ENCODE measurements at places on chromosomes 3 and 15.
A peak's percentile ranks its signal among the peaks of the same experiment; 100 is the strongest.

GRCh38 chr3:29301332-29302019, 20.6 kb downstream of the RBMS3 start:
- no peak for DNase-seq

DNA sequence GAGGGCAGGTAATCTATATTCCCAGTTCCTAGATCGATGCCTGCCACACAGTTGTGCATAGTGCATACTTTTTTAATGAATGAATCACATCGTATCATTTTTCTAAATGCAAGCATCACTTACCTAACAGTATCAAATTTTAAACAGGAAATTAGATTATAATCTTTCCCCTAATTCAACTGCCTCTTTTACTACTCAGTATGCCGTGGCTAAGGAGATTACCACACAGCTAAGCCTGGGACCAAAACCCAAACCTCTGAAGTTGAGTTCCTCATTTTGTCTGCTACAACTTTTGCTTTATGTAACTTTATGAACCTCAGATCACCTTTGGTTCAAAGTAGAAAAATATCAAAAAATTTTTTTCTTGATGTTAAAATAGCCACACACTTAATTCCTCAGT, 53.2 kb upstream of the FNDC3B start:
- no peak for DNase-seq

- DNase-seq, result peak; percentile 23
These were observed 81.6 kb downstream of the PLXNA1 start for GRCh38 chr3:127064391-127065137.

DNA sequence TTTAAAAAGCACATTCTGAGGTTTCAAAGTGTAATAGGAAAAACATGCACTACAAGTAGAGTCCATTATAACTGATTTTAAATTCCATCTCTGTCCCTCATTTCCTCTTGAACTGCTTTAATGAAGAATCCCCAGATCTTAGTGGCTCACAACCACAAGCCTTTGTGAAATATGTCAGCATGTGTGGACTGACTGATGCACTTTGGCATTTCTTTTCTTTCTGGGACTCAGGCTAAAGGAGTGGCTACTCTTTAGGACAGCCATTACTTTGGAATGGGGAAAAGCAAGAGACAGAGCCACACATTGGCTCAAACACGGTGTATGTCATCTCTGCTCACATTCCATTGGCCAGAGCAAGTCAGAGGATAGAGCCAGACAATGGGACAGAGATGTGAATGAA, 139.6 kb downstream of the GRM7 start:
- DNase-seq, result no peak

GRCh38 chr3:73249047-73249446, 187.6 kb downstream of the EBLN2 start:
- no peak for DNase-seq

DNA sequence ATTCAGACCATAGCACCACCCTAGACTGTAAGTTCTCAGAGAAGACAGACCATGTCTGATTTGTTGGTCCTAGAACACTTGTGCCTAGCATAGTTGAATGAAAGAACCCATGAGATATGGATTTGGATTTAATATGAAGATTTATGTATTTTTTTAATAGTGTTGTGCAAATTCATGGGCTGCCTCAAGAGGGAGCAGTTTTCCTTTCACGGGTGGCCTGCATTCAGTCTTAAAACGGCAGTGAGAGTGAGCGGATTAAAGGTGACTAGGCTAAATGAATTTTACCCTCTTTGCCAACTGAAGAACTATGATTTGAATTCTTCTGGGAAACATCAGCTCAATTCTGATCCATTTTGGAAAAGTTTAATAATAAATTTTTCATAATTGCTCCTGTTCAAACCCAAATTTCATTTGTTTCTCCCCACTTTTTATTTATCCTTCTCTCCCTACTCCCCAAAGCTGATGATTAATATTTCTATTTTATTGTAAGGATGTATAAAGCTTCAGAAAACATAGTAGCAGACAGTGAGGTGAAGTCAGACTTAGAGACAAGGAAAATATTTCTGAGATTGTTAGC, 67.3 kb downstream of the MORC1 start:
- peak; percentile 3 for DNase-seq

GRCh38 chr3:166125179-166125578, 288.0 kb upstream of the BCHE start:
- no peak for DNase-seq

DNA sequence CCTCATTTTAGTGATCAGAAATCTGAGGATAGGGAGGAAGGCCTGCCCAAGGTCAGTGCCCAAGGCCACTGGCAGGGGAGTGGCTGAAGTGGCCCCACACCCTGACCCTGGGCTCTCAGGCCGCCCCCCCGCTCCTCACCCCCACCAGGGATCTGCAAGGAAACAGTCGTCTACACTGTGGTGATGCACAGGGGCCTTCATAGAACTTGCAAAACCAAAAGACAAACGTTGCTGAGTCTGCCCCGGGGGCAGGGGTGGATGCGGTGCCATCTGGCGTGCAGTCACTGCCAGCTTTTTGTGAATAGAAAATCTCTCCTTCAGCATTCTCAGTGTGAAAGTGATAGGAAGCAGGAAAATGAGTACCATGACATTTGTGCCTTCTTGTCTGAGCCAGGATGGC, 41.3 kb downstream of the WHAMM start:
- no peak for DNase-seq

- no peak for DNase-seq
These were observed at the start of gene CTDSPL for GRCh38 chr3:37861620-37862041. CTDSPL (plus strand) TSS chr3:37861880; CDS start chr3:37862200, 320 bp downstream.

DNA sequence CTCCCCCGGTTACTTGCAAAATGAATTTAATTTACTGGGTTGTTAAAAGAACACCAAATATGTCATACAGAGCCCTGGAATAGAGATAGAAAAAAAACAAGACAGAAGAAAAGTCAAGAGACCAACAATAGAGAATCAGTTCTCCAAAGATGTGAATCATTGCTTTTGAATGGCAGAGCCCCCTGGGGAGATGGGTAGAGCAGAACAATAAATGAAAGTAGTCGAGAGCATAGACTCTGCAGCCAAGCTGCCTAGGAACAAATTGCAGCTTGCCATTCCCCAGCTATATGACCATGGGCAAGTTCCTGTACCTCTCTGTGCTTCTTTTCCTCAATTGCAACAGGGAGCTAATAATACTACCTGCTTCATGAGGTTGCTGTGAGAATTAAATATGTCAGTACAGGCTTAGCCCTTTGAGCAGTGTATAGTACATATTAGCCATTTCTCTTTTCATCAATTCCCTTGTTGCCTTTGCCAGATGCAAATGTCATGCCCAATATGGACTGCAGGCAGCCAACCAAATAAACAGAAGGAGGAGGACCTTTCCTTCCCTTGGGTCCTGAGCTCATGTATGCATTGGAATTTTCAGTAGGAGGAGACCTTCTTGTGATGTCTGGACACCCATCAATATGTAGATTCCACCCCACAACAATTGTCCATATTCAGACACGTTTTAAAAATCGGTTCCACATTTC, 25.0 kb upstream of the BFSP2 start:
- no peak for DNase-seq

DNA sequence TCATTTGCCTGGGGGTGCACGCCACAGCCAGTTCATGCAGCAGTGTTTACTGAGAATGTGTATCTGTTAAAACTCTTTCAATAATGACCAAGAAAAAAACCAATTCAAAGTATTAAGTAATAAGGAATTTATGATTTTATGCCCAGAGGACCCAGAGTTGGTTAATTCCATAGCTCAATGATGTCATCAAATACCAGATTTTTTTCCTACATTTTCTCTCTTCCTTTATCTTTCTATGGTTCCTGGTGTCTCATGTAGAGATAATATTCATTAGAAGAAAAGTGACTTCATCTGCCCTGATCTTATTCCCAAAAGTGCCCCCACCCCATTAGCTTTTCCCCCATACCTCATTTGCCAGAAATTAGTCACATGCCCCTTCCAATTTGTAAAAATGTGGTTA, 44.6 kb upstream of the LMCD1 start:
- DNase-seq, result no peak

DNA sequence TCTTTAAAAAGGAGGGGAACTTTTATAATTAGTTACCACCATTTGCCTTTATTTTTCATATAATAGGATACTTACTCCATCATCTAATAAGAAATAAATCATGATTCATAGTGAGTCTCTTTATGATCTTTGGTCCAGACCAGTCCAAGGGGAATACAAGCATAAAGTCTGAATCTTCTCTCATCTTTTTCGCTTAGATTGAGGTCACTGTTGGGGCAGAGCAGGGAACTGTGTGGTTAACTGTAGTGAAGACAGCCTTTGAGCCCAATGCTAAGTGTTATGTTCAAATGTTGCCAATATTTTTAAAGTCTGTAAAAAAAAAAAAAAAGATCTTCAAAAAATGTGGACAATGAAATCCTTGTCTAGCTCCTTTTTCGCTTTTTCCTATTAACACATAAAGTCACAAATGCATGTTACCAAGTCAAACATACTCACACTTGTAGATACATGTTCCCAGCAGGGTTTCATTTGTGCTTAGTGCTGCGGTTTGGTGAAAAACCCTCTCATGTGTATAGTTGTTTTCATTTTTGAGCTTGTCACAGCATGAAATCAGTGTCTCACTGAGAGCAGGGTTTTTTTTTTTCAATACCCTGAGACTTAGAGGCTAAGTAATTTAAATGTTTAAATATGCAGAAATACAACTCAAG, 72.1 kb downstream of the EPHA3 start:
- no peak for DNase-seq

DNA sequence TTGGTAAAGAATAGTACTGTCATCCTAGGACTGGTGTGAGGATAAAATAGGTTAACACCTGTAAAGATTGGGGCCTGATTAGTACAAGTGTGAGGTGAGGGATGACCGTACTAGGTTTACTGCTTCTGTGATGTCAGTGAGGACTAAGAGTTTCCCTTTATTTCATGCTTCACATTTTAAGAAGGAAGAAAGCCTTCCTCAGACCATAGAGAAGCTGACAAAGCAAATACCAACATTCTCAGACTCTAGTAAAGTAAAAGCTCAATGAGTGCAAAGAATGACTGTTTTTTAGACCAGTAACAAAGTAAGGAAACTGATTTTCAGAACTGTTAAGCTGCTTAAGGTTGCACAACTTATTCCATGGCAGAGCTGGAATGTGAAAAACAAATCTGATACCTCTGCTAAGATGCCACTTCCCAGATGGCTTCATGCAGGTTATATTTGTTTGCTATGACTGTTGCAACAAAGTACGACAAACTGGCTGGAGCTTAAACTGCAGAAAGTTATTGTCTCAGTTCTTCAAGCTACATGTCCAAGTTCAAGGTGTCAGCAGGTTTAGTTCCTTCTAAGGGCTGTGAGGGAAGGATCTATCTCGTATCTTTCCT, 354.9 kb downstream of the RSL24D1 start:
- no peak for DNase-seq

DNA sequence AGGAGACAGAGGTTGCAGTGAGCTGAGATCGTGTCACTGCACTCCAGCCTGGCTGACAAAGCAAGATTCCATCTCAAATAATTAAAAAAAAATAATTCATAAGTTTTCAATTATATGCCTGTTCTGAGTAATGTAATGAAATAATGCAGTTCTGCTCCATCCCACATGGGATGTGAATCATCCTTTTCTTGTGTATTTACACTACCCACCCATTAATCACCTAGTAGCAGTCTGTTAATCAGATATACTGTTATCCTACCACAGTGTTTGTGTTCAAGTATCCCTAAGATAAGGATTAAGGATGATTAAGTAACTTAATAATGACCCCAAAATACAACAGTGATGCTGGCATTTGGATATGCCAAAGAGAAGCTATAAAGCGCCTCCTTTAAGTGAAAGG, 38.8 kb downstream of the PIGB start:
- DNase-seq, result peak; percentile 24

DNA sequence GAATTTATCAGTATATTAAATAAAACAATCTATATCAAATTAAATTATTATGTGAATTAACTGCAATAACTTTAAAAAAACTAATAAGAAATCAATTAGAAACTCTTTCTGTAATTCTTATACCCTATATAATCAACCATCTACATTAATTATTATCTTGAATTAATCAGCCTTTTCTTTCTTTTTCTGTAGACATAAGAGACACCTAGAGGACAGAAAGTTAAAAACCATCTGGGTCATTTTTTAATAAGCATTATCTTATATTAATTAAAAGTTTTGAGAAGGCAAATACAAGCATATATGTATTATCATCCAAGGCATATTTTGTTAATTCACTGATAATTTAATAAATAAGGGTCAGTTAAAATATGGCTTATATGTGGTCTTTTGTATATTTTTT, 24.2 kb upstream of the SLC25A26 start:
- no peak for DNase-seq

DNA sequence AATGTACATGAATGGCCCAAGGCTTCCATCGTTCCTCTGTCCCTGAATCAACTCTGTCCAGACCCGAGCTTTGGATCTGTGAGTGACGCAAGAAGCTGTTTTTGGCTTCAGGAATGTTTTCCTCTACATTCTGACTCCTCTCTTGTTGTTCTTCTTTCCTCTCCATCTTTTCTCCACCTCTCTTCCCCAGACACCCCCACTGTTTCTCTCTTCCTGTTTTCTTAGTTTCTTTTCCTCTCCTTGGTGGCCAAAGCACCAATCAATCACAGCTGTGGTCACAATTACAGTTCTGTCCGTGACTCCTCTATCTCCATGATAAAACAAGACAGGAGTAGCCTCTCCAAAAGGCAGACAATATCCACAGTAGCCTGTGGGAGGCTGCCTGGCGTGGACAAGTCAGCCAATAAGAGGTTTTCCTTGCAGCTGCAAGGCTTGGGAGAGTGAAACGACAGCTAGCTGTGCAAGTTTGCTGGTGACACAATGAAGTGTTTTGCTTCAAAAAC, 4.9 kb upstream of the TMEM212 start:
- no peak for DNase-seq

- no peak for DNase-seq
These were observed 45.7 kb downstream of the RLBP1 start for GRCh38 chr15:89175617-89176191.

DNA sequence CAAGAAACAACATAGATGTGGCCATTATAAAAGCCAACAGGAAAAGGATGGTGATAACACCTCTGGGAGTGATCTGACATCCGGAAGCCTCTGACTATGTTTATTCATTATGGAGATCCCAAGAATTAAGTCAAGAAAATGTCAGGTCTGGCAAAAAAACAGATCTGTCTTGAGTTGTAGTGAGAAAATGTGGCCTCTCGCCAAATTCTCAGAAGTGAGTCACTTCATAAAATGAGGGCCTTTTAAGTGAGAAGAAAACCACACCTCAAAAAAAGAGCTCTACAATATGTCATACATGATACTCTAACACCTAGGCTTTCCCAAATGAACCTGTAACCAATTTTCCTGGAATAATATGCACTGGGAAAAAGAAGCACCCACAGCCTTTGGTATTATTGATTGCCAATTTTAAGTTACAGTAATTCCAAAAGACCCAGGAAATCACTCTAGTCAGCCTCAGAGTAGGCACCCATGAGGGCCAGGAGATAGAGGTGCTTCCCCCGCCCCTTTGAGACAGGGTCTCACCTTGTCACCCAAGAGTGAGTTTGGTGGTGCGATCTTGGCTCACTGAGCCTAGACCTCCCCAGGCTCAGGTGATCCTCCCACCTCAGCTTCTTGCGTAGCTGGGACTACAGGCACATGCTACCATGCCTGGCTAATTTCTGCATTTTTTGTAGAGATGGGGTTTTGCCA, 38.0 kb downstream of the CCR3 start:
- peak; percentile 67 for DNase-seq

GRCh38 chr3:28118087-28118486, 123.3 kb upstream of the CMC1 start:
- DNase-seq, result no peak

- DNase-seq, result no peak
These were observed 154.3 kb upstream of the IGF1R start for GRCh38 chr15:98493966-98494511.

- DNase-seq, result no peak
These were observed 33.1 kb downstream of the KLHL25 start for GRCh38 chr15:85761635-85762034.

GRCh38 chr3:101936419-101937356, 87.4 kb downstream of the NFKBIZ start:
- peak; percentile 88 for DNase-seq

GRCh38 chr3:171932153-171932611, 89.0 kb downstream of the TMEM212 start:
- no peak for DNase-seq

Measured in HS-5 (cell line).